IMR-90 (cell line): ENCODE measurements at places on chromosomes 7 and 10. TPM values are rescaled to one million over a fixed set of nuclear protein-coding genes. Genes with fewer than 3 reads are reported as not detected.
A peak's percentile ranks its signal among the peaks of the same experiment; 100 is the strongest.

DNA sequence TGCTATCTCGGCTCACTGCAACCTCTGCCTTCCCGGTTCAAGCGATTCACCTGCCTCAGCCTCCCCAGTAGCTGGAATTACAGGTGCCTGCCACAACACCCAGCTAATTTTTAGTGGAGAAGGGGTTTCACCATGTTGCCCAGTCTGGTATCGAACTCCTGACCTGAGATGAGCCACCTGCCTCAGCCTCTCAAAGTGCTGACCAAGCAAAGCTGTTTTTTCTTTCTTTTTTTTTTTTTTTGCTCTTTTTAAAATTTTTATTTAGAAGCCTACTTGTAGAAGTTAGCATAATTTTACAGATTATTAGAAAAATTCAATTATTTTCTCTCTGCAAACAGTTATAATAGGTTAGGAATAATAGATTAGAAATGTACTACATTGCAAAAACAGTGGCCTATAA is 1.2 kb upstream of the FGFBP3 start:
- no peak for DNase-seq
- no peak overlapping the region for H3K27ac ChIP-seq
- no peak overlapping the region for H3K4me3 ChIP-seq

GRCh38 chr7:25788961-25789620 is 362.9 kb upstream of the NFE2L3 start:
- no peaks in the 10 kb centered on the region for H3K36me3 ChIP-seq
- H3K4me3 ChIP-seq = no peak overlapping the region
- DNase-seq = no peak
- H3K27ac ChIP-seq = no peak overlapping the region
- H3K4me1 ChIP-seq = peaks cover 8% of the 10 kb centered on the region; the same call in 1 of the 2 replicates

The ARMC3 gene
- not detected in 2 replicates for total RNA-seq

The CCDC146 gene
- total RNA-seq = 0.54 and 0.83 TPM in 2 replicates

The KIN gene
- total RNA-seq = 3.0 and 6.1 TPM in 2 replicates

DNA sequence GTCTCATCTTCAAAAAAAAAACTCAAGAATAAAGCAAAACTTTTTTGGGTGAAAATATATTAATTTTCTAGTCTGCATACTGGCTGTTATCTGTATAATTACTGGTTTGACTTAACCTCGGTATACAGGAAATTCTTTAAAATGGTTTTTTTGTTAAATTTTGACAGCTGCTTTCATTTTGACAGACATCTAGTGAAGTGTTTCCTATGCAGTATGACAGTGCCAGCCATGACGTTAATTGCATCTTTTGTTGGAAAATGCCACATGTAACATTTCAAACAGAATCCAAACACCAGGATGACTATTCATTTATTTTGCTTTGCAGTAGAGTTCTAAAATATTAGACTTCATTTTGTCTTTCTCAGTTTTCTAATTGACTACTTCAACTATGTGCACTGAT is 460.4 kb downstream of the NXPH1 start:
- no peaks in the 10 kb centered on the region for H3K4me1 ChIP-seq
- no peaks in the 10 kb centered on the region for H3K36me3 ChIP-seq
- no peak overlapping the region for H3K27ac ChIP-seq
- H3K4me3 ChIP-seq = no peak overlapping the region

The ACSM6 gene
- total RNA-seq = not detected in 2 replicates

The EBLN1 gene
- not detected in 2 replicates for total RNA-seq

DNA sequence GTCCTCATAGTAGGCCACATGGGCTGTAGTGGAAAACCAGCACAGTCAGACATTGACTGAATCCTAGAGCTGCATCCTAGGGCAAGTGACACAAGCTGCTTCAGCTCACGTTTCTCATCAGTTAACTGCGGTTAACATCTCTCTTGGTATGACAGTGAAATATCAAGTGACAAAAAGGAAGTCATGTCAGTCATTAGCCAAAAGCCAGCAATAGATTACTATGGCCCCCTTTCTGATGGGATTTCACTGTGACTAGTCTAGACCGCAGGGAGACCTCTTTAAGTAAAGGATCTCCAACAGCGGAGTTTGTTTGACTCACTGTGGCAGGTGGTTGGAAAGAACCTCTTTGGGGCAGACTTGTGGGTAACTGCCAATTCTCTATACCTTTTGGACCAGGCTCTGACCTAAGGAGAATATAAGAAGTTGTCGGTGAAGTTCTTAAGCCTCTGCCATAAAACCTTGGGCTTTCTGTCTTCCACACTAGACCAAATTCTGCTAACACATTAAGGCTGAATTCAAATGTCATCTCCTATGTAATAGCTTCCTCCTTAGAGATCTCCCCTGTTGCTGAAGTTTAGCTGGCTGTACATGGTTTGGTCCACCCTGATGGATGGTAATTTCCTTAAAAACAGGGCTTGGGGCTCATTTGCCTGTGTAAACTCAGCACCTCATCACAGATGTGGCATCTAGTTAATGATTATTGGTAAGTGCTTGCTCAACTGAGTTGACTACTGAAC is 115.3 kb downstream of the SGMS1 start:
- H3K36me3 ChIP-seq = no peaks in the 10 kb centered on the region
- no peak overlapping the region for H3K27ac ChIP-seq
- H3K4me1 ChIP-seq = peaks cover 12% of the 10 kb centered on the region
- no peak overlapping the region for H3K4me3 ChIP-seq
- DNase-seq = no peak

GRCh38 chr7:12249706-12250105 is 38.6 kb downstream of the TMEM106B start:
- H3K27me3 ChIP-seq = no peaks in the 10 kb centered on the region
- no peak overlapping the region for H3K27ac ChIP-seq
- DNase-seq = no peak
- no peaks in the 10 kb centered on the region for H3K36me3 ChIP-seq
- H3K4me1 ChIP-seq = no peaks in the 10 kb centered on the region

DNA sequence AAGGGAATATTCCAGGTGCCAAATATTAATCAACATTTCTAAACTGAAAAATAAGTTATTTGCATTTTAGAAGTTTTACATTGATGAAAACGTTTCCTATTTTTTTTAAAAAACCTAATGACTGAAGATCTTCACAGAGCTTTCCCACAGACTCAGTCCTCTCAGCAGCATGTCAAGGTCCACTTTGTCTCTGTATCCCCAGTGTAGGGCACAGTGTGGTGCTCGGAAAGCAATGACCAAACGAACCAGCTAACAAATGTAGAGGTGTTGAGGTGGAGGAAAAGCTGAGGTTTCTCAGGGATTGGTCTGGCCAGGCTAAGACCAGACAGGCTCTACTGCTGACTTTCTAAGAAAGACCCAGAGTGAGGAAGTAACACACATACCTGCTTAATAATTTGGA is 202.2 kb upstream of the CDCA7L start:
- H3K27me3 ChIP-seq = no peaks in the 10 kb centered on the region
- H3K36me3 ChIP-seq = no peaks in the 10 kb centered on the region
- no peaks in the 10 kb centered on the region for H3K4me1 ChIP-seq
- H3K4me3 ChIP-seq = no peak overlapping the region
- DNase-seq = no peak
- no peak overlapping the region for H3K27ac ChIP-seq

DNA sequence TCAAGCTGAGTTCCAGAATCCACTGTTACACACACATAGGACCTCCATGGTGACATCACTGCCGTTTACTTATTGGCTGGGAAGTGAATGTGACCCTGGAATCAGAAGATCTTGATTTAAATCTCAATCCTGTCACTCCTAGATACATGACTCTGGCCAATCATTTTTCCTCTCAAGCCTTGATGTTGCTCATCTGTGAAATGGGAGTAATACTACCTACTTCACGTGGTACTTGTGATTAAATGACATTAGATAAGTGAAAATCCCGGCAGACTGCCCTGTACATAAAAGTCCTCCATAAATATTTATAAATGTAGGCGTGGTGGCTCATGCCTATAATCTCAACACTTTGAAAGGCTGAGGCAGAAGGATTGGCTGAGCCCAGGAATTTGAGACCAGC is 88.0 kb upstream of the SVIL start:
- DNase-seq = no peak
- H3K27me3 ChIP-seq = no peaks in the 10 kb centered on the region
- H3K27ac ChIP-seq = no peak overlapping the region
- H3K4me1 ChIP-seq = peaks cover 9% of the 10 kb centered on the region
- no peaks in the 10 kb centered on the region; the same call in 1 of the 2 replicates for H3K36me3 ChIP-seq

The SMKR1 gene
- total RNA-seq = not detected in 2 replicates

DNA sequence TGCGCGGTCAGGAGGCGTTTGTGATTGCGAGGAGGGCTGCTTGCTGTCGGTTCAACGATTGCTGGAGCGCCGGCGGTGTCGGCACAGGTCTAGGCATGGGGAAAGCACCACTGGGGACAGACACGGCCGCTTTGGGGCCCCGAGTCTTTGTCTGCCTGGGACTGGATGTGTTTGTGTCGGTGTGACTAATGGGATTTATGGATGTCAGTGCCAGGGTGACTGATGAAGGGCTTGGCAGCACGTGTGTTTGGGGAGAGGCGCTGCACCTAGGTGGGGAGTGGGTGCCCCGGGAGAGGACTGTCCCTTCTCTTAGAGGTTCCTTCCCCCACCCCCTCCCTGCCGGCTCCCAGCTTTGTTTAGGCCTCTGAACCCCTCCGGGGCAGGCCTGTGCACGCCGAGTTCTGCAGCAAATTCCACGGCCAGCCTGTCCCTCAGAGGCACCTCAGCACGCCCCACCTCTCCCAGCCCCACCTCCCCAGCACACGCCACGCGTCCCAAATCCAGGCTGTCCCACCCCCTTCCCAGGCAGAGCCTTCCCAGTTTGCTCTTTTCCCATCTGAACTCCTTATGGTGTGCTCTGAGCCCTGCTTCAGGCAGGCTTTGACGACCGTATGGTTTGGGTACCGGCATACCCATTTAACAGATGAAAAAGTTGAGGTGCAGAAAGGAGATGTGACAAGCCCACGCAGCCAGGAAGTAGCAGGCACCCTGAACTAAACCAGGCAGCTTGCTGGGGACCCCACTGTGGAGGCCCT is 6.4 kb upstream of the TNRC18 start:
- H3K4me1 ChIP-seq = peaks cover 6% of the 10 kb centered on the region; the same call in 1 of the 2 replicates
- peak overlapping the region; percentile 59 for H3K4me3 ChIP-seq
- H3K27ac ChIP-seq = peak overlapping the region; percentile 99
- H3K36me3 ChIP-seq = peaks cover 9% of the 10 kb centered on the region; the same call in 1 of the 2 replicates
- peak; percentile 30 for DNase-seq

DNA sequence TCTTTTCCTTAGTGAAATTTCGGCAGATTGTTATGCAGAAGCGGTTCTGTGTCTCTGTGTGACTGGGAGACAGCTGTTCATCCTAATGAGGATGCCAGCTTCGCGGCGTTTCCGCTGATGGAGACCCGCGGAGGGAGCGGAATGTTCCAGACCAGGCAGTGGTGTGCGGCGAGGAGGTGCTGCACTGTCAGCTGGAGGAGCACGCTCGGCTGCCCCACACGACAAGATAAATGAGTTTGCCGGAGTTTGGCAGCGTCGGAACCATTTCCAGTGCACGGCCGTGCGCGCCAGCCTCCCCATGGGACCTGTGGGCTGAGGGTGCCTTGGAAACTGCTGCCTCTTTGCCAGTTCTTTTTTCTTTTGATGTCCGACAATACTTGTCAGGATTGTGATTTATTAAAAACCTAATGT is 64.6 kb downstream of the WDR37 start:
- no peak for DNase-seq
- H3K27ac ChIP-seq = no peak overlapping the region
- H3K27me3 ChIP-seq = no peaks in the 10 kb centered on the region

DNA sequence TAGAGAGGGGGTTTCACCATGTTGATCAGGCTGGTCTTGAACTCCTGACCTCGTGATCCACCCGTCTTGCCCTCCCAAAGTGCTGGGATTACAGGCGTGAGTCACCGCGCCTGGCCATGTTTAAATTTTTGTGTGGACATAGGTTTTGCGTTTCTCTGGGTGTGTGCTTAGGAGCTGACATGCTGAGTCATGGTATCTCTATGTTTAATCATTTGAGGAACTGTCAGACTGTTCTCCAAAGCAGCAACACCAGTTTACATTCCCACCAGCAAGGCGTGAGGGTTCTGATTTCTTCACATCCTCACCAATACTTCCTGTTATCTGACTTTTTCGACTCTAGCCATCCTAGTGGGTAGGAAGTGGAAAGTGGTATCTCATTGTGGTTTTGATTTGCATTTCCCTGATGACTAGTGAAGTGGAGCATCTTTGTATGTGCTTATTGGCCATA is 153.7 kb downstream of the DNAJB6 start:
- no peak overlapping the region for H3K4me3 ChIP-seq
- H3K36me3 ChIP-seq = no peaks in the 10 kb centered on the region
- peak; percentile 19 for DNase-seq
- no peak overlapping the region for H3K27ac ChIP-seq

DNA sequence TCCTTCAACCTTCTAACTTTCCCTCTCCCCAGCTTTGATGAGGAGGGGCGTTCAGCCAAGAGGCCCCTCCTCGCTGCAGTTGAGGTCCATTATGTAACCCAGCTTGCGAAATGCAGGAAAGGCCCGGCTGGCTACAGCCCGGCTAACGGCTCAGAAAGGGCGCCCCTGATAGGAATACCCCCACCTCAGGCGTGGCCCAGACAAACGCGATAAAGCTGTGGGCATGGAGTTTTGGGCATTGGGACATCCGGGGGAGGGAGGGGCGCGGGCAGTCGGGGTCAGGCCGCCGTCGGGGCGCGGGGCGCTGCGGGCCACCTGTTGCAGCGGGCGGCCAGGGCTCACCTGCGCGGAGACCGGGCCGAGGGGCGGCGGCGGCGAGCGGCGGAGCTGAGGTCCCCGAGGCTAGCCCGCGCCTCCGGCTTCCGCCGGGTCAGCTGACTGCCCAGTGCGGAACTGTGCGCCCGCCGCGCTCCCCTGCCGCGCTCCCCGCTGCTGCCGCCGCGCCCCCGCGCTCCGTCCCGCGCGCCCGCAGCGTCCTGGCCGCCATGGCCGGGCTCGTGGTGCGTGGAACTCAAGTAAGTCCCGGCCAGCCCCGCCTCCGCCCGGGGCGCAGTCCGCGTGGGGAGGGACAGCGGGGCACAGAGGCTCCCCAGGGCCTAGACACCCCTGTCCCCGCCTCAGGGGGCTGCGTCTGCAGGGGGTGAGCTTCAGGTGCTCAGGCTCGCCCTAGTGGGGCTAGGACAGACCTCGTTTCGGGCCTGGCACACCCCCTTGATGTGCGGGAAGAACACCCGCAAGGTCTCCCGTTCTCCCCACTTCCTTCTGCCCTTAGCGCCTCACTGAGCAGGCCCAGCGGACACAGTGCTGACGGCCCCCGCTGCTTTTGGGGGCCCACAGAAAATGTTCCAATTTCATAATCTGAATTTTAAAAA is at the start of gene LRMDA:
Gene LRMDA, plus strand, starts transcription at position 445 of the 932 bp plus-strand sequence.
- H3K4me1 ChIP-seq = peaks cover 6% of the 10 kb centered on the region; the same call in 1 of the 2 replicates
- peaks cover 25% of the 10 kb centered on the region for H3K27me3 ChIP-seq
- no peak within 1 kb of the TSS; the same call in 1 of the 2 replicates for H3K27ac ChIP-seq
- DNase-seq = no peak
- no peak within 1 kb of the TSS; the same call in 1 of the 2 replicates for H3K4me3 ChIP-seq

- H3K36me3 ChIP-seq = no peaks in the 10 kb centered on the region
- H3K4me1 ChIP-seq = no peaks in the 10 kb centered on the region
- no peak for DNase-seq
- no peak overlapping the region for H3K4me3 ChIP-seq
- no peak overlapping the region for H3K27ac ChIP-seq
Measured at GRCh38 chr7:26930845-26931244, 66.5 kb upstream of the SKAP2 start.

The WNT2 gene
- total RNA-seq = 1.4 and 1.8 TPM in 2 replicates

The NKX1-2 gene
- not detected in 2 replicates for total RNA-seq
